ENCODE measurements at places on chromosomes 4 and X.

DNA sequence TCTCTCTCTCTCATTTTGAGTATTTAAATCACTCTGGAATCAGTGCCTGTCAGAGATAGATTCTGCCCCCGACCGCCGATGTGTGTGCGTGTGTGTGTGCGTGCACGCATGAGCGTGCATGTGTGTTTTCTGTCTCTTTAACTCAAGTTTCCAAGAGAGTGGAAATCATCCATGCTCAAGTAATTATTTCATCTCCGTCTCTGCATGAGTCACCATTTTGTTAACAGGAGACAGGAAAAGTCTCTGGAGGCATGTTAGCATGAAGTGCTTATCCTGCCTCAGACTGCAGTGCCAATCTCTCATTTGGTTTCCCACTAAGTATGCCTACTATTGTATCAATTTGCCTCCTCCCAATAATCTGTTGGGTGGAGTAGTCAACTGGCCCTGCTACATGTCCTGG, 182.9 kb upstream of the NHS start:
- DNase-seq: no peak

GRCh38 chrX:132742246-132742645, 216.2 kb downstream of the HS6ST2 start:
- no peak for DNase-seq

DNA sequence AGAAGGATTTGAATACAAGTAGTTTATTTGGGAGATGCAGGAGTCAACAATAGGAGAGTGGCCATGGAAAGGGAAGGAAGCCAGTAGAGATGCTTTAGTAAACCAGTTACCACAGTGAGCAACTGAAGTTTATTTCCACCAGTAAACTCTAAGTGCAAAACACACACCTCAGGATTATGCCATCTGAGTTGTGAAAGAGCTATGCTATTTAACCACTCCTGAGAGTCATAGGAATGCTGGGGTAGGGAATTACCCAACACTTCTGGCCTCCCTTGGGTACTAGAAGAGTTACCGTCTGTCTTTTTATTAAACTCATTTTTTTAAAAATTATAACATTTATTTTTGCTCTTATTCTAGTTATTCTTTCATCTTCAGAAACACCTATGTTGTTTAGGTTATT, 834.6 kb upstream of the AMOT start:
- DNase-seq: no peak

DNA sequence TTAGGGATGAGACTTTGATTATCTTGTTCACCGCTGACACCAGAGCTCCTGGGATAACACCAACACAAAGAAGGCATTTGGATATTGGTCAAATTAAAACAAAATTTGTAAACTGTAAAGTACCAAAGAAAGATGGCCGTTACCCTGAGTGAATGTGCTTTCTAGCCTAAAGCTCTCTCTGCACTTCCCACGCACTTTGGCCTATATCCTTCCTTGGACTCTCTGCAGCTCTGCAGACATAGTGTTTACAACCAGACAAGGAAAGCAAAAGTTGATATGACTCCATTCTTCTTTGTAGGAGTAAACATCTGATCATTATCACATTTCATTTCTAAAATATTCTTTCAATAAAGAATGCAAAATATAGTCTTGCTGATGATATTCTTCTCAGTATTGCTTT, 44.8 kb upstream of the PITX2 start:
- DNase-seq: no peak

DNA sequence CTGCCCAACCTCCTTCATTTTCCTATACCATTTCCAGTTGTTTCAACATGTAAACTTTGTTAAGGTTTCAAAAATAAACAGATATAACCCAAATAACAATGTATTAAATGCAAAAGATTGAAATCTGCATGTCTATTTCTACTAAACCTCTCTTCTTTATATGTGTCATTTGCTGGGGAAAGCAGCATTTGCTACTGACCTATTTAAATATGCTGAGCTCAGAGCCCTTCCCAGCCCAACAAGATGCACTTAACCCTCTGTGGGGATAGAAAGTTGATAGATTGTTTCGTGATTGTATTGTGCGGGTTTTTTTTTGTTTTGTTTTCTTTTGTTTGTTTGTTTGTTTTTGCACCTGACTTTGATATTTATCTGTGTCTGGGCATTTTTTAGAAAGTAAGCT, 139.5 kb downstream of the UCHL1 start:
- no peak for DNase-seq

DNA sequence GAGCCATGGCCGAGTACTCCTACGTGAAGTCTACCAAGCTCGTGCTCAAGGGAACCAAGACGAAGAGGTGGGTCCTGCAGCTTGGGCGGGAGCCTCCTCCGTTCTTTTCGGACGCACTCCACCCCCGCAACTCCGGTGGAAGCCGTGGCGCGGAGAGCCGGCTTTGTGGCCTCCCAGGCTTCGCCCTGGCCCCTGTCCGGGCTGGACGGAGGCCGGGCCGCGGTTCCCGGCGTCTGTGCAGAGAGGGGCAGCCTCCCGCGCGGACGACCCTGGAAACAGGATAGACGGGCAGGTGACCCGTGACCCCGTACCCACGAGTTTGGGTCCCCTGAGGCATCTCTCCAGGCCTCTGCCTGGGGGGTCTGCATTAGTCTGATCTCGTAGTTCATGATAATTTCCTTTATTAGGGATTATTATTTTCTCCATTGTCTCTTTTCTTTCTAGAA, 356 bp downstream of the FRG1 start:
- DNase-seq: no peak

- DNase-seq: no peak
These were observed 19.9 kb downstream of the MAGEB17 start for GRCh38 chrX:16187024-16187760.
